Fibroblast of skin of back (primary cell): ENCODE measurements at places on chromosomes 4 and X.

DNA sequence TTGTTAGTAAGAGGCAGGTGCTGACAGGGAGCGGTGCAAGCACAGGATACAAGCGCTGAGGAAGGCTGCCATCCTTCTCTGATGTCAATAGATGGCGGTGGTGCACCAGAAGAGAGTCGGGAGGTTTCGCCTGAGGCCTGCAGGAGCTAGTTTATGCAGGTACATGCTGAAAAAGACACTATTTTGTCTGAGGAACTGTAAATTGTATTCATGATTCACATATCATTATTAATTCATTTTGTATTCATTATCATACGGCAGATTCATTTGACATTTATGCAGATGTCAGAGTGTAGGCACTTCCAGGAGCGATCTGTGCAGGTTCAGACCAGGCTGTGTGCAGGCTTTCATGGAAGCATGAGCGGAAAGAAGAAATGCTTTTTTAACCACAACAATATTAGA is 824.0 kb downstream of the STIM2 start:
- peak; percentile 41 for DNase-seq

DNA sequence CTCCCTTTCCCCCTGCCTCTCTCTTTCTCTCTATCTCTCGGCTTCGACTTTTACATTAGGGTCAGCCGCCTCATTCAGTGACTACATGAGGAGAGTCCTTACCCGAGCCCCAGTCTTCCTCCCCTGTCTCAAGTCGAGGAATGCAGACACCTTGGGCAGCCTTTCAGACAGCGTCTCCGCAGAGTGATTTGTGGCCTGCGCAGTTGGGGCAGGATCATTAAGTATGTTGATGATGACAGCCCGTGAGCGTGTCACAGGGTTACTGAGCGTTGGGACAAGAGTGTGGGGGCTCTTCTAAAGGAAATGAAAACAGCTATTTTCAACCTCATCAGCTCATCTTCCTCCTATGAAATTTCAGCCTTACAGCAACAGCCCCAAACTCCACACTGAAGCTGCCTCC is 312.1 kb upstream of the GATB start:
- DNase-seq, result no peak

DNA sequence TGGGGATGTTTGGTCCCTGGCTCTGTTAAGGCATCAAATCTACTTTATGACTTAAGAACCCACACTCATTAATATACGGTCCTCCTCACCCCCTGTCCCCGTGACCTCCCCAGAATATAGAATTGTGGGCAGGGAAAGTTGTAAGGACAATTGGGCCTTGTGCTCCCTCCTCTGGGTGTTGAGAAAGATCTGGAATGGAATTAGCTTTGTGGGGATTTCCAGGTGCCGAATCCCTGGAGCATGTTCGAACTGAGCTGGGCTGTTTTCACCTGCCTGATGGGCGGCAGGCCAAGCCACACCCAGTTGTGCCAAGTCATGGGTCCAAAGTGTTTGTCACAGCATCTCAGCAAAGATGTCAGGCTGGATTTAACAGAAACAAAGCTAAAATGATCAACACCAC is 349.3 kb upstream of the KLF3 start:
- no peak for DNase-seq

DNA sequence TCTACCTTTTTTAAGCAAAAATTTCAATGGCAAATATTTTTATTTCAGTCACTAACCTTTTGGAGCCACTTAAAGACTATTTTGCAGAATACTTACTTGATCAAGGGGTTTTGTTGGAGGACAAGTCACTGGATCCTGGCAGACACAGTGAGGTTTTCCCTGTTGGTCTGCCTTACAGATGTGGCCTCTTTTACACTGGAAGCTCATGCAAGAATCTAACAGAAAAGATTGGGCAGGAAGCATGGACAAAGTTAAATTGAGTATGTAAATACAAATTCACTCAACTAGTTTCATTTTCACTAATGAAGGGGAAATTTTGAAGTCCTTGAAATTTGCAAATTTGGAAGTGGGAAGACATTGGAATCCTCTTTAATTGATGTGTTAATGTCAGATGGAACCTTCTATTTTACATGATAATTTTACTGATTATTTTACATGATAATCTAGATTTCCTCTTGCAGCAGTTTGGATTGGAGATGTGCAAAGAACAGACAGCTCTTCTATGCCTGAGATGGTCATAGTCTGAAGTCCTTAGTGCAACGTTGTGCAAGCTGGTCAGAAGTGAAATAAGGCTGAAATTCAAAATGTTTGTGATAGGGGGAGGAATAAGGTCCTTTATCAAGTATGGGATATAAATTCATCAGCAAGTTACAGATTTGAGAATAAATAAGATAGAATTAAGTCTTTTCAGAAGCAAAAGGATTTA is 38.4 kb downstream of the SPARCL1 start:
- DNase-seq, result no peak

- no peak for DNase-seq
Measured at GRCh38 chr4:110195561-110196205, 2.7 kb downstream of the ELOVL6 start.

DNA sequence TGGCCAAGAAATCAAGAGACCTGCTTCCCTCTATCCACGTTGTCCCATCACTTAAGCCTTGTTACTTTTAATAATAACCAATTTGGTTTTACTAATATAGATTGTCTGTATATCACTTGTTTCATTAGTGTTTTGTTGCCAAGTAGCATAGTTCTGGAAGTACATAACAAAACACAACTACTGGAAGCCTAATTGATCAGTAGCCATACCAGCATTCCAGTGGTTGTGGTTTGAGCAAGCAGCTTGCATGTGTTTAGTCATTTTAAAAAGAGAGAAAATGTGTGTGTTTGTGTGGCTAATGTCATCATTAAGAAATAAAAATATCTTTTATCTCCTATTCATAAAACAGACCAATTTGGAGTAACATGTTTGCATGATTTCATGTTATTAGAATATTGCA is 70.8 kb downstream of the PTPN13 start:
- DNase-seq, result peak; percentile 71
